ENCODE measurements at places on chromosomes 7 and 10.

DNA sequence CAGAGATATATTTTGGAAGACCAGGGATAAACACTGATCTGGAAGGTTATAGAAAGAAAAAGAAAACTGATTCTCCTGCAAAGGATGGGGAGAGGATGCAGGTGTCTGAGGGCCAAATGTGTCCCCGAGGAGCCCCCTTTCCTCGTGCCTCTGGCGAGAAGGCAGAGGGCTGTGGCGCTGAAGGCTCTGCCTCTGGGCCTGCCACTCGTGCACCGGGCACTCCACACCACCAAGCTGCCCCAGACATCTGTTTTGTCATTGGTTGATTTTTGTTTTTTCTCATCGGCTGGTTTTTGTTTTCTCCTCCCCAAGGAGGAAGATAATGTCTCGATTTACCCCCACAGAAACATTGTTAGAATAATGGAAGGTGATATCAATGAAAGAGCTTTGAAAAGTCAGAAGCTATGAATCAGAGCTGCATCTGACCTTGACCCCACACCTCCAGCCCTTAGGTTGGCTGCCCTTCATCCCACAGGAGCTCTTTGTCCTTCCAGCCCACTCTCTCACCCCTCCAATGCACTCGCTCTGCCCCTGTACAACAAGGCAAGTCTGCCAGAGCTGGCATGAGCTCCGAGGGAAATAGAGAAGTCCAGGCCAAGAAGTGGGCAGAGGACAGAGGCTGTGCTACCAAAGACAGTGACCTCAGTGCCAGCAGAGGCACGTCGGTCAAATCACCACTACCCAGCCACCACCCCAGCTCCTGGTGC is 124.8 kb downstream of the TCERG1L start:
- no peak for DNase-seq

- DNase-seq = no peak
Measured at GRCh38 chr7:37729181-37729580, 45.6 kb downstream of the GPR141 start.

GRCh38 chr7:97499204-97499603 is 232.7 kb upstream of the TAC1 start:
- peak; percentile 37 for DNase-seq

DNA sequence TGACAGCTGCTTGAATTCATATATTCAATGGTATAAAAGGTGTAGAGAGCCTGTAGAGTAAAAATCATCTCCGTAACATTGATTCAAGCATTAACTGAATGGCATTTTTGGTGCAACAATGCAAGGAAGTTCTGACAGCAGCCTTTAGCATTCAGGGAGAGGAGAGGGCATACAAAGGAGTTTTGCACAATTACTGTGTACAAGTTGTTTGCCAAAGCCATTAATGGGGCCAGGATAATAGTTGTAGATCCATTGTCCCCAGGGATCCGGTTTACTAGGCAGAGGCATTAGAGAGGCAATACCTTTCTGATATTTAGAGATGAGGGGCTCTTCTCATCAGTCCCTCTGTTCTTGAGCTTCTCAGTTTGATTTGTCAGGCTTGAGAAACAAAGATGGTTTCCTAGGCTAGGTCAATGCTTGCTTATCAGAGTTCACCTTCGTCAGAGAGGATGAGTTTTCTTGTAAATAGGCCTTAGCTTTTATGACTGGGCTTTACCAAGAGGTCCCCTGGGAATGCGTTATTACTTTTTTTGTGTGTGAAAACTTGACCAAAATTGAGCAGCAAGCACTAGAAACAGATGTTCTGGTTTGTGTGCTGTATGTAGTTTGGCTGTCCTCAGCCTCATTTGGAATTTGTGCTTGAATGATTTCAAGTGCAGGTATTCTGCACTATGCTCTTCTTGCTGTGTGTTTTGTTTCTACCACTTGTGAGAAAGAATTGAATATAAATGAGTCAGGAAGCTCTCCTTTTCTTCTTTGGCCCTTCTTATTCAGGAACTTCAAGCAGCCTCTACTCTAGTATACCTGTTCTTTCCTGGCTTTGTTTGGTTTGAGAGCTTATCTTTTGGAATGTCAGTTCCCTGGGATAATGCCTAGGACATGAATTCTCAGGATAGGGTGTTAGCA is 32.0 kb downstream of the SND1 start:
- DNase-seq = peak; percentile 8

GRCh38 chr10:76021398-76021797 is 590.0 kb downstream of the LRMDA start:
- no peak for DNase-seq

GRCh38 chr7:155358948-155359712 is 61.5 kb downstream of the INSIG1 start:
- DNase-seq = no peak

DNA sequence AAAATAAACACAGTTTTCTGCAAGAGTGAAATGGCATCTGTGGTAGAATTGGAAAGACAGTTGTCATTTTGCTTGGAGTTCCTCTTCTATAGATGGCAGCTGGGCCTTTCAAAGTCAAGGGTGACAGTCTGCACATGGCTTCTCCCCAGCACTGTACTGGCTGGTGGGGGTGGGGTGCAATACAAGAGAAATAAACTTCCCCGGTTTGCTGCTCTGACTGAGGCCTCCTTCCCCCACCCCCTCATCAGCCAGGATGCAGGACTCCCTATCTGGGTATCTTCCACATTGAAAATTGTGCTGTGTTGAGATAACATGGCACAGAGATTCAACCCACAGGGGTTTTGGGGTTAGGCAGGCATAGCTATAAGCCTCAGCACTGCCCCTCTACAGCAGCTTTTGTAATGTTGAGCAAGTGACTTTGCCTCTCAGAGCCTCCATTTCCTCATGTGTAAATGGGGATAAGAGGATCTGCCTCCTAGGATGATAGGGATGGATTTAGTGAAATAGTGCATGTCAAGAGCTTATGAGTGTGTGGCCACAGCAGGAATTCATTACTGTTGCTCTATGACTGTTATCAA is 85.8 kb upstream of the WDR11 start:
- no peak for DNase-seq

DNA sequence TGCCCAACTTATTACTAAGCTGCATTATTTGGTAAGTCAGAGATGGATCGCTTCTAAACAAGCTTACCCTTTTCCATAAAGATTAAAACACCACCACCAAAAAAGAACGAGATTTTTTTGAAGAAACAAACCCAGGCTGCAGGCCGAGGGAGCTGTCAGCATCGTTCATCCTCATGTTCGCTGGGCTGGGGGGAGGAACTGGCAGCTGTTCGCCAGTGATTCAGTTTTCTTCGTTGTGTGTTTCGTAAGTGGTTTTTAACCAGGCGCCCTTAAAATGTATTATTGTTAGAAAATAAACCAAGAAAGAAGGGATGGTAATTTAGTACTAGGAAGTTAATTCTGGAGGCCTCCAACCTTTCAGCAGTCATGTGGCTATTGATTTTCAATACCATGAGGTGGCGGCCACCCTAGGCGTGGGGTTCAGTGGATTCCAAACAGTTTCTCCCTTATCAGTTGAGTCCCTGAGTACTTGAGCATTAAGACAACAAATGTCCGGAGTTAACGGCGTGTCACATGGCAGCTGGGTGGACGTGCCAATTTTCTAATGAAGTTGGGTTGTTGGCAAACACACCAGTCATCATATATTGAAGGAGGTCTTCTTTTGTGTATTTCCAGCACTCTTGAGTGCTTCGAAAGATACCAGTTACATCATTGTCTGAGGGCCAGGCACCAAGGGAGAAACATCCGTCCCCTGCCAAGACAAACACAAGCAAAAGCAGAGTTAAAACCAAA is 173.2 kb downstream of the EBF3 start:
- DNase-seq = no peak

GRCh38 chr10:4307910-4308309 is 518.1 kb upstream of the AKR1E2 start:
- no peak for DNase-seq

DNA sequence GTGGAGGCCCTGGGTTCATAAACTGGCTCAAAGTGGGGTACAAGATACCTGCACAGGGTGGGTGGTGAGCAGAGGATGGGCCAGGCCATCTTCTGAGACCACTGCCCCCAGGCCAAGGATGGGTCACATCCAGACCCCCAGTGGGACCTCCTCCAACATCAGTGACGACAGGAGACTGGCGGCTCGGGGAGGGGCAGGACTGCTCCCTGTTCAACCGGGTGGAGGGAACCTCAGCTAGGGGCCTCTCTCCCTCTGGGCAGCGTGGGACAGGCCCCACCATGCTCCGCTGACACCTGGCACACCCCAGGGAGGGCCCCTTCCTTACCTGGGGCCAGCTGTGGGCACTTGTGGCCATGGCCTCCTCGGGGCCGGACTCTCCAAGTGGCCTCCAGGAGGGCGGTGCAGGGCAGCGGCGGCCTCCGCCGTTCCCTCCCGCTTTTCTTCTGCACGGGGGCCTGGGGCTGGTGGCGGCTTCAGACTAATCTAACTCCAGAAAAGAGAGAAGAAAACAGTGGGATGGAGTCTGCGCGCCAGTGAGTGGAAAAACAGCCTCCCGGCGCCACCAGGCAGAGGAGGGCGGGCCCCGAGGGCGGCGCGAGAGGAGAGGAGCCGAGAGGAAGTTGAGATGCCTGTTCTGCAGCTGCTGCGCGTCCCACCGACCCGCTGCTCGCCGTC is at the start of gene CALHM2:
Gene CALHM2 (minus strand): TSS at position 540 of the 675 bp plus-strand sequence. CDS start 2,429 bp downstream, outside the sequence.
- peak; percentile 91 for DNase-seq

GRCh38 chr7:99601656-99602310 is 3.7 kb downstream of the TMEM225B start:
- peak; percentile 10 for DNase-seq

DNA sequence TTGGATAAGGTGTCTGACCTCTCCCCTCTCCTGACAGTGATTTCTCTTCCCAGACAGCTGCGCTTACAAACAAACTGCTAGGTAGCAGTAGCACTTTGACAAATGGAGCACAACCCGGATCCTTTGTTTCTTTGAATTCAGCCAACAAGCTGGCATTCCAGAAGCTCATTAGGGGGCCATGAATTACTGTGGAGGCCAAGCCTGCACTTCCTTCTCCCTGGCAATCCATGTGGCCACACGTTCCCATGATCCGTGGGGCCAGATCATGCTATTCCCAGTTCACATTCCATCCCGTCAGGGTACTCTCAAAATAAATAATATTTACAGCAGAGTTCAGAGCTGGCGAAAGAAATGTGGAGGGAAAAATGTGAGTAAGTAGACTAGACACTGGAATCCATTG is 172.4 kb downstream of the PRPF18 start:
- DNase-seq = no peak

GRCh38 chr7:74271742-74272141 is 17.5 kb upstream of the CLIP2 start:
- no peak for DNase-seq

DNA sequence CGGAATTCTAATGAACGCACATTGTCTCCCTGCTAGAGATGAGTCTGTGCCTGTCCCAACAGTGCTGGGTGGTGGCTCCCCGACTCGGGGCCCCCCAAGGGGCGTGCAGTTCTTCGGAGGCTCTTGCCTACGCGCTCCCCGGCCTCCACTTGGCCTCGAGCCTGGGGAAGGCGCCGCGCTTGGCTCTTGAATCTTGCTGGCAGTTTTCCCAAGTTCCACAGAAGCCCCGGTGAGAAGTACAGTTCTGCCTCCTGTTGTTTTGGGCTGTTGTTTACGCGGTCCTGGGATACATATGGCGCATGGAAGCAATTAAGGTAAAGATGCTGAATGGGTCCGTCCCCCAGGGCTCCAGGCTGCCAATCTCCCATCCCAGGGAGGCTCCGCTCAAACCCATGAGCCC is 32.6 kb upstream of the UNCX start:
- DNase-seq = no peak

Measured in GM20000 (cell line).